CD8-positive, alpha-beta memory T cell (primary cell): ENCODE measurements at places on chromosomes 7 and 10.

GRCh38 chr7:140350056-140350455 lies 48.3 kb downstream of the SLC37A3 start:
- no peak for DNase-seq

- no peak for DNase-seq
Measured at GRCh38 chr7:101989101-101989500, 171.7 kb downstream of the CUX1 start.

GRCh38 chr7:88789480-88790064 lies 6.0 kb downstream of the TEX47 start:
- no peak for DNase-seq

DNA sequence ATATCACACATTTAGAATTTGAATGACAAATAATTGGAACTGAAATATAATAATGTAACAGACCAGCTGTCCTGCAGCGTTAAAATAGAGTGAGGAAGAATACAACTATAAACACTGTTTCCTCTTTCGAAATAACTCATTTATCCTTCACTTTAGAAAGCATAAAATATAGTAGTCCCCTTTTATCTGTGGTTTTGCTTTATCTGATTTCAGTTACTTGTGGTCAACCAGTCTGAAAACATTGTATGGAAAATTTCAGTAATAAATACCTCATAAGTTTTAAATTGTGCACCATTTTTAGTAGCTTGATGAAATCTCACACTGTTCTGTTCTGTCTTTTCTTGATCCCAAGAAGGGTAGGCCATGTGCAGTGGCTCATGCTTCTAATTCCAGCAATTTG lies 31.7 kb downstream of the POLR1F start:
- no peak for DNase-seq

- DNase-seq, result no peak
Measured at GRCh38 chr10:90722832-90723231, 135.0 kb downstream of the HTR7 start.

DNA sequence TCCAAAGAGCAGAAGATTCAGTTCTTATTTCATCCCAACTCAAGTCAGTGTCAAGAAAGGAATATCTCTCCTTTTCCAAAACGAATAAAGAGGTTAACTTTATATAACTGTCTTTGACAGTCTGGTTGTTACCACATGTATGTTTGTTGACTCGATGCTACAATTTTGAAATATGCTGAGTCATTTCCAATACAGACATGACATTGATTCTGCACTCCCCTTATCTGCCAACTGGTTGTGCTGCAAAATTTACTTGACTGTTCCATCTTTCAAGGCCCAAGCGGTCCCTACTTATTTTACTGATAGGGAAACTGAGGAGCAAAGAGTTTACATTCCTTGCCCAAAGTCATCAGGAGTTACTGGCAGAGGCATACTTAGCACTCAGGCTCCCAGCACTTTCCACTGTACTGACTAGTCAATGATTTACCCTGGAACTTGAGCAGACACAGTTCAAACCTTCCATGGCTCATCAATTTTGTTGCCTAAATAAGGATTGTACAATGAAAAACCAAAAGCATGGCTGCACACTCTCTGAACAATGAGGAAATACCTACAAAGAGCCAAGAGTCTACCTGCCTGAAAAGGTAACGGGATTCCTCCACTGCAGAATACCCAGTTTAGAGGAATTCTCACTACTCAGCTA lies 52.8 kb downstream of the ABLIM1 start:
- no peak for DNase-seq

DNA sequence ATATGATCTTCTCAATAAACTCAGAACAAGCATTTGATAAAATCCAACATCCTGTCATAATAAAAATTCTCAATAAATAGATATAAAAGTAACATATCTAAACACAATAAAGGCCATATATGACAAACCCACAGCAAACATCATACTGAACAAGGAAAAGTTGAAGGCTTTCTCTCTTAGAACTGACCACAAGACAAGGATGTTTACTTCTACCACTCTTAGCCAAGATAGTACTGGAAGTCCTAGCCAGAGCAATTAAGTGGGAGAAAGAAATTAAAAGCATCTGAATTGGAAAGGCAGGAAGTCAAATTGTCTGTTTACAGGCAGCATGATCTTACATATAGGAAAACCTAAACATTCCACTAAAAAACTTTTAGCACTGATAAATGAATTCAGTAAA lies 510.9 kb downstream of the ANKRD7 start:
- no peak for DNase-seq

- no peak for DNase-seq
Measured at GRCh38 chr7:88386665-88387156, 80.0 kb upstream of the STEAP4 start.

GRCh38 chr7:156074084-156074483 lies 261.8 kb upstream of the SHH start:
- DNase-seq, result no peak

- no peak for DNase-seq
Measured at GRCh38 chr10:112985690-112986543, 35.9 kb downstream of the TCF7L2 start.

GRCh38 chr10:60877777-60878120 lies 66.2 kb downstream of the RHOBTB1 start:
- no peak for DNase-seq

GRCh38 chr7:45978010-45978681 lies 57.1 kb upstream of the IGFBP3 start:
- no peak for DNase-seq

DNA sequence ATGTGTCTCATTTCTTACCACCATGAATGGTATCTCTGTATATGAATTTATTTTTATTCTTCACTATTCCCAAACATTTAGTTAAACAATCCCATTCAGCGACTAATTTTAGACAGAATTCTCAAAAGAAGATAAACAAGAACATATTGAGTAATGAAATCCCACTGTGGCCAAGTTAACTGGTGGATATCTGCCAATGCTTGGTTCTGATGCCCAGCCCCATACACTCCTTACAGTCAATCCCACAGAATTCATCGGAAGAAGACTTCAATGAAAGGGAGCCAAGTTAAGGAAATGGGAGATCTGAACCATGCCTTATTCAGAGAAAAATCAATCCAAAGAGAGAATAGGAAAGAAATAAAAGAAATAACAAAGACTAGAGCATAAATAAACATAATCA lies 518.0 kb downstream of the XPNPEP1 start:
- no peak for DNase-seq

DNA sequence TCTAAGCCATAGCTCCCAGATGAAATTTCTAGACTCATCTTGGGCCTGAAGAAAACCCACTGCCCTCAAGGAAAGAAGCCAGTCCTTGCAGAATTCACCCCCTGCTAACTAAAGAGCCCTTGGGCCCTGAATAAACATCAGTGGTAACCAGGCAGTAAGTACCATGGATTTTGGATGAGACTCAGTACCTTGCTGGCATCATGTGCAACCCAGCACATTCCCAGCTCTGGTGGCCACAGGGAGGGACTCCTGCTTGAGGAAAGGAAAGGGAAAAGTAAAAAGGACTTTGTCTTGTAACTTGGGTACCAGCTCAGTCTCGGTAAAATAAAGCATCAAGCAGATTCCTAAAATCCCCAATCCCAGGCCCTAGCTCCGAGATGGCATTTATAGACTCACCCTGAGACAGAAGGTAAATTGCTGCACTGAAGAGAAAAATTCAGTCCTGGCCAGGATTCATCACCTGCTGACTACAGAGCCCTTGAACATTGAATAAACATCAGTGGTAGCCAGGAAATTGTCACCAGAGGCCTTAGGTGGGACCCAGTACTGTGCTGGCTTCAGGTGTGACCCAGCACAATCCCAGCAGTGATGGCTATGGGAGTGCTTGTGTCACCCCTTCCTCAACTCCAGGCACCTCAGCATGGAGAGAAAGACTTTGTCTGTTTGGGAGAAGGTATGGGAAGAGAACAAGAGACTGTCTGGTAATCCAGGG lies 31.2 kb upstream of the SFTPD start:
- DNase-seq, result no peak

DNA sequence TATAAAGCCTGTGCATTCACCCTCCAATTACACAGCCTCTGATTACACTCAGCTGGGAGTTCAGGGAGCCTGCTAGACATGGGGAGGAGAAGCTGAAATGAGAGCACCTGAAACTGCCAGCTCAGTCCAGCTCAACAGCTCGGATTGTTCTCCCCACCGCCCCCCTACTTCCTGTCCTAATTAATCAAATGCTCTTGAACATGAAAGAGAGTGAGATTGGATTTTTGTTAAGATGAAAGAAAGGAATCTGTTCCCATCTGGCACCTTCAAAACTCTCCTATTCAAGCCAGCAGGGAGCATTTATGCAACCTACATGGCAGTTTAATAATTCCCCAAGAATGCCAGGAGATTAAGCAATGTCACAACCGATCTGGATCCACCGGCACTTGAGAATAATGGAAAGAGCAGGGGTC lies 98.0 kb downstream of the NPSR1 start:
- no peak for DNase-seq

GRCh38 chr10:132467464-132468149 lies 70.0 kb upstream of the INPP5A start:
- no peak for DNase-seq

DNA sequence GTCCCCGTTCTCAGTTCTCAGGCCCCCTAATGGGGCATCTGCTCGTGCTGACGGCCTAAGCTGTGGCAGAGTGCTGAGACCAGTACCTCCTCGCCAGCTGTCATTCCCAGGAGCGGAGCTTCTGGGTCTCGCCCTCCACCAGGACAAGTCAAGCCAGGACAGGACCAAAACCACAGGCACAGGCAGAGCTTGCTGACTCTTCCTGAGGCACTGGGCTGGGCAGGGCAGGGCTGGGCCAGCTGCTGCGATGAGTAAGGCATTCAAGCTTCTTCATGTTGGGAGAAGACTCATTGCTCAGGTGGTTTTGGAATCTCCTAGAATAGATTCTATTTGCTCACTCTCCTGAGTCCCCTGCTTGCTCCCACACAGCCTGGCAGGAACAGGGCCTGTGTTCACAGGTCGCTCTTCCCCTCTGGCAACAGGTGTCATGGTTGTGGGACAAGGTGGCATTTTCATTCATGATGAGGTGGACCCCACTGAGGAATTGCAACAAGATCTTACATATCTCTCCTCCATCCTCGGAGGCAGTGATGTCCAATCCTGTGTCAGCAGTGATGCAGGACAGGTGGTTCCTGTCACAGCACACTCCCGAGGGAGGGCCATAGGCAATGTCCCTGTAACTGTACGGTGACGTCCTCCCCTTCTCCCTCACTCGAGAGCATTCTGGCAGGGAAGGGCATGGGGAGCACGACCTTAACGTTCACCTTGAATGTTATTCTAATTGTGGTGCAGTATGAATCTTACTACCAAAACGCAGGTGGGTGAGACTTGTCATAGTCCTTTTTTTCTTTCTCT lies 17.0 kb upstream of the SH3PXD2A start:
- no peak for DNase-seq

DNA sequence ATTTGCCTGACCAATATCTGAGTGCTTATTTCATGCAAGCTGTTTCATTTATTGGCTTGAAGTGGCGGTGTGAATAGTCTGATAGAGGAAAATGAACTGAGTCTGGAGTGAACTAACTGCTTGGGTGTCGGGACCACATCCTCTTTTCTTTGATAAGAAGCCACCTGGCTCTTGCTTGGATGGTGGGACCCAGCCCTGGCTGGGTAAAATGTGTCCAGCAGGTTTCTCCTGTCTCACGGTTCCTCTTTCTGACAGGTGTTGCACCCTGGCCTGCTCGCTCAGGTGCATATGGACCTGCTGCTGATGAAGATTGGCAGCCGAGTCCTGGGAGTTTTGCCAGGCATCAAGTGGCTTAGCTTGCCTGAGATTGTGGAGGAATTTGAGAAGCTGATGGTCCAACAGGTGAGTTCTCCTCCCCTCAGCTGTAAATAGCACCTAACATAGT lies 1.6 kb downstream of the ADCK2 start:
- DNase-seq, result no peak

DNA sequence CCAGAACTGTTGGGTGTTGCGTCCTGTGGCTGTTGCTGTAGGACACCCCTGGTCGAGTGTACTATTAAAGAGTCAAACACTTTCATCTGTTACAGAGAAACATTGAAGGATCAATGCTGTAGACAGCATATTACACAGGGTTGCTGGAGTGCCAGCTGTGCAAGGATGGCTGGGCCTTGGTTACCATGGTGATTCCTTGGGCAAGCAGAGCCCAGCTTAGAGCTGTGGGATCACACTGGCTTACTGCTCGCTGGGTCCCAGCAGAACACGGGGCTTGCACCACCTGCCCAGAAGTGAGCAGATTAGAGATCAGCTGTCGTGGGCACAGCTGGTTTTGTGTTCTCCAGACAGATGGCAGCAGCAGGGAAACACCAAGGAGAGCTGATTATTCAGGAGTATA lies 76.0 kb downstream of the GPR141 start:
- DNase-seq, result no peak

GRCh38 chr7:45622058-45622457 lies 47.9 kb downstream of the ADCY1 start:
- DNase-seq, result no peak

GRCh38 chr7:39592586-39592985 lies 26.4 kb downstream of the YAE1 start:
- DNase-seq, result no peak

GRCh38 chr10:21048068-21048467 lies 151.0 kb upstream of the NEBL start:
- DNase-seq, result no peak

GRCh38 chr10:8919280-8919679 lies 864.8 kb downstream of the GATA3 start:
- DNase-seq, result no peak

DNA sequence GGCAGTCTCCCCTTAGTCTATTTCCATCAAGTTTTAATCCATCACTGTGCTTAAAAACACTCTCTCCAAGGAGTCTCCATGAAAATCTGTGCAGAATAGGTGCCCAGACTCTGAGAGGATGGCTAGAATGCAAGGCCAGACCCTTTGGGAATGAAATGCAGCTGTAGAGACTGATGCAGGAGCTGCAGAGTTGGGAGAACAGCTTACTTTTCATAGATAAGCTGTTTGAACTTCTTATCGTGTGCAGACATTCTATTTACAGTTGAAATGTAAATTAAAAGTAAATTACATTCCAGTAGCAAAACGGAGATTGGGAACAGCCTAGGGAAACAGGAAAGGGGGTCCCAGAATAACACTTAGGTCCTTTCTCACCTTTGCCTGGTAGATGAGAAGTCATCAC lies 14.9 kb downstream of the ZNF22 start:
- no peak for DNase-seq

- no peak for DNase-seq
Measured at GRCh38 chr7:151068069-151068773, 8.8 kb downstream of the SLC4A2 start.

DNA sequence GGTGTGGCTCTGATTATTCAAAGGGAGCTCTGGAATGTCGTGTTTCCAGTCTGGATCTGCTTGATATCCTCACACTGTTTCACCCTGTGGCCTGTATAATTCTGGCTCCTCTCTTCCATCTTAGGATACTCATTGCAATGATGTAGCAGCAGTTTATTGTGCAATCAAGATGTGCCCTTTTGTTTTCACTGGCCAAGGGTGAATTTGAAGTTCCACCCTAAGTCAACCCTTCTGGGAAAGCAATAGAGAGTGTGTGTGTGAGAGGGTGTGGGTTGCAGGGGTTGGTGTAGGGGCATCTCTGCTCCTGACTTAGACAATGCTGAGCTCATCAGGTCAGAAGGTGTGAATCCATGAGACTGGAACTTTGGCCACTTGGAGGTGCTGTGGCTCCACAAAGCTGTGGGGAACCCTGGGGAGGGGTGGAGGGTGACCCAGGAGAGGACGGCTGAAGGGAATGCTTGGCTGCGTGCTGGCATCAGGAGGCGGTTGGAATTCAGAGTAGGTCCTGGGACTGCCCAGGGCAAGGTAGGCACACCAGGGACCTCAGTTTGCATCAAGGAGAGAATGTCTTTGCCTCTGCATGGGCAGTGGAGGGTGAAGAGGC lies 118.0 kb upstream of the PRSS58 start:
- no peak for DNase-seq

- no peak for DNase-seq
Measured at GRCh38 chr10:75470901-75471300, 39.5 kb downstream of the LRMDA start.
